ENCODE measurements at places on chromosomes 4 and X. TPM values are rescaled to one million over a fixed set of nuclear protein-coding genes. Genes with fewer than 3 reads are reported as not detected.

Gene HPSE
- total RNA-seq = 1.2 TPM

Gene NDP
- not detected for total RNA-seq

Gene SPANXN4
- total RNA-seq = not detected

Gene OTC
- not detected for total RNA-seq

Gene CXCL11
- total RNA-seq = 0.21 TPM

Gene BLTP1
- total RNA-seq = 5.6 TPM

Gene LRAT
- 0.05 TPM for total RNA-seq

Gene DAPP1
- not detected for total RNA-seq

Gene LINC00632
- 1.7 TPM for total RNA-seq

Gene MAGEA8
- total RNA-seq = not detected

Gene VGLL1
- not detected for total RNA-seq

Gene SSX4
- total RNA-seq = not detected

Gene PIN4
- 40.8 TPM for total RNA-seq

Gene IL21
- not detected for total RNA-seq

Gene STS
- 2.2 TPM for total RNA-seq

Gene BRS3
- not detected for total RNA-seq

Gene NUP62CL
- total RNA-seq = 13.9 TPM

Gene ATP11C
- total RNA-seq = 16.8 TPM

Gene GNRHR
- not detected for total RNA-seq
